ENCODE measurements at places on chromosomes 5 and 9. TPM values are rescaled to one million over a fixed set of nuclear protein-coding genes. Genes with fewer than 3 reads are reported as not detected.

DNA sequence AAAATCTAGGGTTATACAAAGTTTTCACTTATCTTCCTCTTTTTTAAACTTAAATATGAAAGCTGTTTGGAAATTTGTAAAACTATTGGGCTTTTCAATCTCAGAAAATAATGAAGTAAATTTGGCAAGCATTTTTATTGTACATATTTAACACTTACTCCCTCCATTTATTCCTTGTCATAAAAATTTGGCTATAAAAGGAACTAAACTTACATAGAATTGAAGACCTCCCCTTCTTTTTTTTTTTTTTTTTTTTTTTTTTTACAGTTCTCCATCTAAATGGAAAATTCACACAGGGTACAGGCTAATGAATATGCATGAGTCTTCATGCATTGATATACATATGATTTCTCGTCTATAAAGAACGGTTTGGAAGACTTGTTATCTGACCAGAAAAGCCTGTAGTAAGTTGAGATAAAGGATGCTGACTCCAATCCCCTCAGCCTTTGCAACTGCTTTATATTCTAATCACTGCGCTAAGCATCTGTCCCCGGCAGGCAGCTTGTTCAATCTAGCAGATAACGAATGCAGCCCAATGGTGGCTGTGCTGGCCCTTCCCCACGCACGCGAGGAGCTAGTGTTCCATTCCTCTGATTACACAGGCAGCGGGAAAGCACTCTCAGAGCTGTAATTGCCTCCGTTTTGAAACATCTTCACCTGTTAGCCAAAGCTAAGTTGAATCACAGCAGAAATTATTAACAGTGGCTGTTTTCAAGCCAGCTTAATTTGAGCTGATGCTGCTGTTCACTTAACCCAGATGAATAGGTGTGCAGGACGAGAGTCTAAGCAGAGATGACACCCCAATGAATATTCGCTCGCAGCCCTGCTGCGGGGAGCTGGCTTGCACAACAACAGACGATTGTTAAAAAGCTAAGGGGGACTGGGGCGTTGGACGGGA is 453.8 kb upstream of the ZNF608 start:
- no peak for DNase-seq

- no peak for DNase-seq
Observed at GRCh38 chr9:74765481-74765971, 122.2 kb downstream of the TRPM6 start.

GRCh38 chr9:131583337-131583645 is 38.0 kb downstream of the PRRT1B start:
- no peak for DNase-seq

DNA sequence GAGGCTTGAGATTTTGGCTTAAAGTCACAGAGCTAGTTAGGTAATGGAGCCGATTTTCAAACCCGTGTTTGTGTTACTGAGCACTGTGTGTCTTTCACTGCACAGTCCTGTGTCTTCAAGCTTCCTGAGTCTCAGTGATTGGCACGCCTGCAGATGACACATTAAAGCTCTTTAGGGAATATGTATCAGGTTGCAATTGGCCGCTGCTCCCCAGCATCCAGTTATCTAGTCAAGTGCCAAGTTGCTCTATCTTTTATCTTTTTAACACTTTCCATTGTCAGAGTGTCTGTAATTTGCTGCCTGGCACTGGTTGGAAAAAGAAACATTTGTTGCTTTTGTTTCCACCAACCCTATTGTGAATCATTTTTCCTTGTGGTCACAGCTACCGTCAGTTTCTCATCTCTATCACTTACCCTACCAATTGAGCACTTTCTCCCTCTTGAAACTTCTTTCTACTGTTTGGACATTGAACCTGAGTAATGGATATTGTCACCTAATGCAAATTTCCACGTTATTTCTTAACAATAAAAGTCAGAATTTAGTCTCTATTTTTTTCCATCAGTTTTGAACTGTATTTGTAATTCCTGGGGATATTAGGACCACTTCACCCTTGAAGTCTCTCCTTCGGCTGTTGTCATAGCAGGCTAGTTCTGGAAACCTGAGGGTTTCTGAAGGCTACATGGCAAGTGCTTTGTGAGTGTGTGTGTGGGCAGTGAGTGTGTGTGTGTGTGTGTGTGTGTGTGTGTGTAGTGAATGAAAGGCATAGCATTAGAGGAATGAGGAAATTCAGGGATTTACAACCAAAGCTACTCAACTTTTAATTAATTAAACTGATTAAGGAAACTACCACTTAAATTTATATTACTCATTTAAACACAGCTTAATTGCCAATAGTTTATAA is 274.3 kb downstream of the ISL1 start:
- no peak for DNase-seq

DNA sequence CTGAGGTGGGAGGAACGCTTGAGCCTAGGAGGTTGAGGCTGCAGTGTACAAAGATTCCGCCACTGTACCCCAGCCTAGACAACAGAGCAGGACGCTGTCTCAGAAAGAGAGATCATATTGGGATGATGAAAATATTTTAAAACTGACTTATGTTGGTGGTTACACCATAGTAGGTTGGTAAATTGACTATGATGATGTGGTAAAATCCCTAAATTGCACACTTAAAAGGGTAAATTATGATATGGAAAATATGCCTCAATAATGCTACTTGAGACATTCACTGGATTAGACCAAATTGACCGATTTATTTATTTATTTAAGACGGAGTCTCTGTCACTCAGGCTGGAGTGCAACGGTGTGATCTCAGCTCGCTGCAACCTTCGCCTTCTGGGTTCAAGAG is 21.9 kb upstream of the TOR1B start:
- no peak for DNase-seq

DNA sequence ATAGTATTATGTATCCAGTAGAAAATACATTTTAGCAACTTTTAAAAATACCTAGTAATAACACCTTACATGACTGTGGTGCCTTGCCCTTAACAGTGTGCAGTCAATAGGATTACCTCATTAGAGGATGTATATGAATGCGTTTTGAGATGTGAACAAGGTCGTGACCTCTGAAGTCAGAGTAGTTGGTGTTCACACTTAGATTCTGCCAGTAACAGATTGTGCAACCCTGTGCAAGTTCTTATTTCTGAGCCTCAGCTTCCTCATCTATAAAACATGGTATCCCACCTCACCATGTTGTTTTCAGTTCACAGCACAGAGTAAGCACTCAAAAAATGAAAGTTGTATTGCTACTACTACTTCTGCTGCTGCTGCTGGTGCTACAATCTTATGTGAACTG is 347.3 kb downstream of the KDM4C start:
- DNase-seq: no peak

DNA sequence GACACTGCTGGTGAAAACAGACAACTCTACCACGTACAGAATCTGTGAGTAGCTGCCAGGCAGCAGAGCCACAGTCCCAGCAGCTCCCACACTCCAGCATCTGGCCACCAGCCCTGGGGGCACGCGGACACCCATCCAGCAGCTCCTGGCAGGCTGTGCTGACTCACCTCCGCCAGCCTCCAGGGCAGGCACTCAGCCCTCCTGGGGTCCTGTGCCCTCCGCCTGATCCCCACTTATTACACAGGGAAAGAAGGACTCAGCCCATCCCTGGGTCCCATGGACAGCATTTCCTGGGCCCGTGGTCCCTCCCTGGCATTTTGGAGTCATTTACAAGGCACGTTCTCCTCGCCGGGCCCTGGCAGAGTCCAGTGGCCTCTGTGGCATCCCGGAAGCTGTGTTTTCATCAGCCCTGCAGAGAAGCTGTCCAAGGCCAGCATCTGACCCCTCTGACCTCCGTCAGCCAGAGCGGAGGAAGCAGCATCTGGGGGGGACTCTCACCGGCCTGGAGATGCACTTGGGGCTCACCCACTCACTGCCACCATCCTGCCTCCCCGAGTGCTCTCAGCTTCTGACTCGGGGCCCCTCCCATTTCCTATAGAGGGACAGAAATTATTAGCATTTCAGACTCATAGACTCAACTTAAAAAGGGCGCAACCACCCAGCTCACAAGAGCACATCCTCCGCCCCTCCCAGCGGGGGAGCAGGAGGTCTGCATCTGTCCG is 21.6 kb downstream of the PAEP start:
- DNase-seq: no peak

GRCh38 chr5:18393565-18394442 is 759.5 kb downstream of the TAF11L14 start:
- no peak for DNase-seq

DNA sequence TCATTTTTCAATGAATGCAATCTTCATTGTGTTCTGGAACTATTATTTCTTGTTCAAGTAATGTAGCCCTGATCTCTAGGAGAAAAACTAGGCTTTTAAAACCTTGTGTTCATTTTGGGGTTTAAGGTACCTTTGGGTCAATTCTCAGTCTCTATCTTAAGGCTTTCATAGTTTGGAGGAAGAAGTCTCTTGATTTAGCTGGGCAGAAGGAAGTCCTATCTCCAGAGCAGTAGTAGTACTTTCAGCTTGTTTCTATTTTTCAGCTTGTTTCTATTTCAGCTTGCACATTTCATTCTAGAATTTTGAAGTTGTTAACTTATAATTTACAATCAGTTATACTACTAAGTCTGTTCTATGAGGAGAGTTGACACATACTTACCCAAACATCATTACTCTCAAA is 15.2 kb downstream of the CSNK1G3 start:
- DNase-seq: no peak

GRCh38 chr9:32928912-32929311 is 72.5 kb downstream of the APTX start:
- no peak for DNase-seq

DNA sequence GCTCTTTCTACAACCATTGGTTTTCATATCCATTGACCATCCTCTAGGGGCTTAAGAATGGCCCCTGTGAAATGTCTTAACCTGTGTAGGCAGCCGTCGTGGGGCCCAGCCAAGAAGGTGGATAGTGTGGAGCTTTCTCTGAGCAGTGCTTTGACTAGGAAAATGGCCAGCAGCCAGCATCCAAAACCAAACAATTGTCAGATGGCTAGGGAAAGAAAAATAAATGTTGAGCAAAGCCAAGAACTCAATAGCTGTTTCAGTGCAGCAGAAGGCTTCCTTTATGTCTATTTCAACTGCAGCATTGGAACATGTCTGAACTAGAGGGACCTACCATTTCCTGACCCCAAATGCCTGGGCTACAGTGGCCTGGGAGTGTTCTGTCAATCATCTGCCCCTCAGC is 374.9 kb downstream of the TLE4 start:
- DNase-seq: no peak

GRCh38 chr9:121237916-121238315 is 30.0 kb upstream of the GSN start:
- DNase-seq: no peak

- DNase-seq: no peak
Observed at GRCh38 chr5:51632027-51632426, 248.8 kb downstream of the ISL1 start.

DNA sequence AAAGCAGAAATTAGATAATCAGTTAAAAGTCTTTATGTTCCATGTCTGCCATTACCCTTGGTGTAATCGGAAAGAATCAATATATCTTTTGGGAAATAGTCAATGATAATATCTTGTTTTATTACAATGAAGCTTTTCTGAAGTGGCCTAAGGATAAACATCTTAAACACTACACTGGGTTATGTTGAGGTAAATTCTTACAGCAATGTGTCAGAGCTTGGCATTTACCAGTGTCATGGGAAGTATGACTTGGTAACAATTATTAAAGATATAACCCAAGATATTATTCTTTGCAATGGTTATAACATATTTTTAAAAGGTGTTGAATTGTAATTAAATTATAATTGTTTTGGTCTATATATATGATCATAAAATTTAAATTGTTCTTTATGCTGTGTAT is 84.7 kb downstream of the CFAP95 start:
- DNase-seq: no peak

GRCh38 chr9:82989929-82990328 is 73.0 kb downstream of the RASEF start:
- DNase-seq: no peak

DNA sequence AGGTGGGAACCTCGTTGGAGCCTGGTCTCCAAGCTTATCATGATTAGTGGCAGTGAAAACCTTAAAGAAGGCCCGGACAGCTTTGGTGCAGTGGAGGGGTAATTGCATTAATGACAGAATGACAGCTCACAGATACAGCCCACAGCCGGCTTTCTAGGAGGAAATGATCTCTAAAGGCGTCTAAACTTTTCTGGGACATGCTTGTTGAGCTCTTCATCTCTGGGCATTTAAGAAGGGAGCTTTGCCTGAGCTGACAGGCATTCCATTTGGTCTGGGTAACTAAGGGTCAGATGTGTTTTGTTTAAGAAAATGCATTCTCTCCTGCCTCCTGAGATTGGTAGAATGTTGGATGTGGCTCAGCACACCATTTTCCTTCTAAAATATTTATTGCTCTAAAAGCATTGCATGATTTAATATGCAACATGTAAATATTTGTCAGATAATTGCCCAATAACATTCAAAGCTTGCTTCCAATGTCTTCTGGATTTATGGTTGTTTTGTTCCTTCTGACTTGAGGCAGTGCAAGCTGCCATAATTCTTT is 4.0 kb downstream of the ANKRD33B start:
- DNase-seq: no peak

GRCh38 chr9:137965177-137965795 is 87.7 kb downstream of the CACNA1B start:
- DNase-seq: no peak

DNA sequence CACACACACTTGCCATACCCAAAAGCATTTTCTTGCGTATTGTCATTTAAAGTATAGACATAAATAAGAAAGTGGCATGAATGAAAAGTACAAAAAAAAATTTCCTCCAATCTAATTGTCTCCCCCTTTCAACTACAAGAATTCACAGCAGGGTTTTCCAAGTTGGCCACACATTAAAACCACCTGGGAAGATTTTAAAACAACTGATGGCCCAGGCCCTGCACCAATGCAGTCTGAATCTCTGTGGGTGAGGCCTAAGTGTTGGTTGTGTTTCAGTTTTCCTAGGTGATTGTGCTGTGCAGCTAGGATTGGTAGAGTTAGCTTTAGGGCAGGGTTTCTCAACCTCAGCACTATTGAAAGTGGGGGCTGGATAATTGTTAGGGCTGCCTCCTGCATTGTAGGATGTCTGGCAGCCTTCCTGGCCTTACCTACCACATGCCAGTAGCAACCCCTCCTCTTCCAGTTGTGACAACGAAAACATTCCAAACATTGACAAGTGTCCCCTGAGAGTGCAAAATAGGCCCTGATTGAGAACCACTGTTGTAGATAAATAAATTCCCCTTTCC is 337.1 kb downstream of the KIAA0825 start:
- no peak for DNase-seq

- no peak for DNase-seq
Observed at GRCh38 chr5:14513266-14513665, 68.3 kb upstream of the OTULINL start.

DNA sequence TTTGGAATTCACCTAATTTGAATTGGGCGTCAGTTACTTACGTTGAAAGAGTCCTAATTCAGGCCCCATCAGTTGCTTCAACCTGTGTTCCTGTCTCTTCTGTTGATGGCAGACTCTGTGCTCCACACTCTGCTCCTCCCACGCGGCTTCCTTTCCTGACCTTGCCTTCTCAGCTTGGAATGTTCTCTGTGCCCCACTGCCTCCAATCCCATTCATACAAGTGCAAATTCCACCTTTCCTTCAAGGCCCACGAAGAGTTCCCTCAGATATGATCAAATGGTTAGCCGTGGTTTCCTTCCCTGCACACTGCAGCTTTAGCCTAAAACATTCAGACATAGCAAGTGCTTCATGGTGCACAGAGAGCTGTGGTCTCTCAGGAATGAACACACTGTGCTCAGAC is 65.7 kb downstream of the SREK1 start:
- DNase-seq: no peak

Gene C9orf153
- 0.36 TPM for total RNA-seq

Gene HMCN2
- total RNA-seq: 9.5 TPM

Gene TMOD1
- total RNA-seq: 29.3 TPM

Gene MOB3B
- 9.4 TPM for total RNA-seq

Gene SPATA31E1
- total RNA-seq: not detected

Gene STOM
- 191 TPM for total RNA-seq

Gene COL5A1
- total RNA-seq: 64.7 TPM

Gene ST8SIA4
- 6.5 TPM for total RNA-seq

Gene PCDHA2
- not detected for total RNA-seq

Gene TTC23L
- 2.8 TPM for total RNA-seq

Gene STPG3
- total RNA-seq: not detected

Measured in ureter (tissue), 1 donor.